ENCODE measurements at places on chromosomes 1 and 21. TPM values are rescaled to one million over a fixed set of nuclear protein-coding genes. Genes with fewer than 3 reads are reported as not detected.

DNA sequence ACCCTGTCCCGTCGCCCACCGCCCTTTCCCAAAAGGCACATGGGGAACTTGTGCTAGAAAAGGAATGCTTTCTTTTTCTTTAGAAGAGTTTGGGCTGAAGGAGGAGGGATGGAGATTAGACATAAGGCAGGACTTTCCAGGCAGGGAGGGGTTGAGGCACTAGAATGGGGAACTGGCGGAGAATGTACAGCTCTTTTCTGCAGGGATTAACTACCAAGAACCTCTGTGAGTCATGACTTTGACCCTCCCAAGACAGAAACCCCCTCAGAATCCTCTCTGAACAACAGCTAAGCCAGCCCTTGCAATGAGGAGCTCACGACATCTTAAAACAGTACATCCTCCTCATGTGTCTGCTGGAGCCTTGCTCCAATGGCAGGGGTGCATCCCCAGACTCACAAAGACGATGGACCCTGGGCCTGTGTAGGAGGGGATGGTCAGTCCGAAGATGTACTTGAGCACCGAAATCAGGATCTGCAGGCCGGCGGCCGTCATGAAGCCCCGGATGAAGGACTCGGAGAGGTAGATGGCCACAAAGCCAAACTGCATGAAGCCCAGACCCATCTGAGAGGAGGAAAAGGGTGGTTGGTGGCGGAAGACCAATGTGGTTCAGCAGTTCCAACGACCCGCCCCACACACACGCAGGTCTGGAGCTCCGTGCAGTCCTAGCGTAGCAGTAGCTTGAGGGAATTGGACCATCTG lies 13.6 kb downstream of the SLC26A9 start:
- DNase-seq = no peak

- DNase-seq = no peak
These were observed 301.1 kb downstream of the PTPRC start for GRCh38 chr1:198939956-198940355.

DNA sequence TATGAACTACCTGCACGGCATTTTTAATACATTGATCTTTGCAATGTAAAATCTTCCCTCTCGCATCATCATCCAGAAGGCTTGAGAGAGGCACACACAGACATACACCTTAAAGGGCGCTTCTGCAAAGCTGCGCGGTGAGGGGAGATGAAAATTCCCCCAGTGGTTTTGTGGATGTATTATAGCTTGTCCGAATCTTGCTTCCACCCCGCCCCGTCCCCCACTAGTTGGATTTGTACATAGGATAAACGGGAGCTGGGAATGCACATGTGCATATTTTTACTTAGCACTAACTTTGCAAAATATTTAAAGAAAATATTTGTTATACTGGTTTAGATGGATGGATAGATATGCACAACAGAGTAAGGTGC lies 542 bp upstream of the ASTN1 start:
- DNase-seq = no peak

DNA sequence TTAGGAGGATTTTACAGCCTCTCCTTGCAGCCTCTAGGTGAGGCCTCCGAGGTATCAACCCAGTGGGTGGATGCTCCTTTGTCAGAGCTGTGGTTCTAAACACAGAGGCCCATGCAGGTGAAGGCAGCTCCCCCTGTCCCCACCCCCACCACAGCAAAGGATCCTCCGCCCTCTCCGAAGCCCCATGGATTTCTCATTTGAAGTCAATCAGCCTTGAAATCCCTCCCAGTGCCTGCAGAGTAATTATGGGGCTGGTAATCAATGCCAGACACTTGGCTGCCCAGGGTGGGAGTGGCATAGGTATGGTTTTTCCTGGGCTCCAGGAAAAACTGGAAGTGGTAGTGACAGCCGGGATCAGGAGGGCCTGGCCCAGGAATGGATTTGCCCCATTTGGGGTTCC lies 119.5 kb upstream of the CSF3R start:
- no peak for DNase-seq

GRCh38 chr21:31064803-31065202 lies 26.5 kb upstream of the KRTAP19-8 start:
- no peak for DNase-seq

GRCh38 chr1:219058891-219059820 lies 114.5 kb upstream of the LYPLAL1 start:
- no peak for DNase-seq

- DNase-seq = no peak
These were observed 78.1 kb downstream of the LRRC53 start for GRCh38 chr1:74434321-74434720.

- no peak for DNase-seq
These were observed 29.8 kb upstream of the NFIA start for GRCh38 chr1:61052395-61053225.

GRCh38 chr1:97632075-97632474 lies 288.8 kb downstream of the DPYD start:
- no peak for DNase-seq

DNA sequence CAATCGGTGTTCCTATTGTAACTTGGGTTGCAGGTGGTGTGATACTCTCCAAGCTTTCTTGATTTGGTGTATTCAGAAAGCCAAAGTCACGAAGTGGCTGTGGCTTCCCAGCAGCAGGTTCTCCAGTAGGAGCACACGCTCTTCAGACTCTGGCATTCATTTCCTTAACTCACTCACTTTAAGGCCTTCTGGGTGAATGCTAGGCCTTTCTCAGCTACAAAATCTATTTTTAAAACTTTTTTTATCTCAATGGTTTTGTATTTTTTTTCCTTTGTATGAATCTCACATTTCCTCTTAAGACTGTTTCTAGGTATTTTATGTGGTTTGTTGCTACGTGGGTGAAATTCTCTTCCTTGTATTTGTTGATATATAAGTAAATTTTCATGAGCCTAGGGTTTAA lies 22.9 kb upstream of the PKN2 start:
- no peak for DNase-seq

- no peak for DNase-seq
These were observed 4.7 kb downstream of the PTPRU start for GRCh38 chr1:29240986-29241385.

- DNase-seq = peak; percentile 89
These were observed 1.2 kb downstream of the PABPC4 start for GRCh38 chr1:39575191-39576015.

- DNase-seq = no peak
These were observed 112.3 kb downstream of the DDX20 start for GRCh38 chr1:111867868-111868440.

- DNase-seq = peak; percentile 31
These were observed 296.1 kb downstream of the PDE4B start for GRCh38 chr1:66088787-66089186.

- DNase-seq = no peak
These were observed 301.3 kb downstream of the NPHP4 start for GRCh38 chr1:5690898-5691297.

Gene CR1
- not detected for polyA plus RNA-seq

Gene SPRR2G
- polyA plus RNA-seq = not detected

Gene LCE1F
- 1.8 TPM for polyA plus RNA-seq

Gene WNT9A
- polyA plus RNA-seq = 0.09 TPM

Gene IL10
- polyA plus RNA-seq = not detected
